Neural crest cell (in vitro differentiated cells): ENCODE measurements at places on chromosomes 13 and 19. TPM values are rescaled to one million over a fixed set of nuclear protein-coding genes. Genes with fewer than 3 reads are reported as not detected.
A peak's percentile ranks its signal among the peaks of the same experiment; 100 is the strongest.

- no peak for DNase-seq
Observed at GRCh38 chr19:49932731-49933131, 3.4 kb upstream of the NUP62 start.

DNA sequence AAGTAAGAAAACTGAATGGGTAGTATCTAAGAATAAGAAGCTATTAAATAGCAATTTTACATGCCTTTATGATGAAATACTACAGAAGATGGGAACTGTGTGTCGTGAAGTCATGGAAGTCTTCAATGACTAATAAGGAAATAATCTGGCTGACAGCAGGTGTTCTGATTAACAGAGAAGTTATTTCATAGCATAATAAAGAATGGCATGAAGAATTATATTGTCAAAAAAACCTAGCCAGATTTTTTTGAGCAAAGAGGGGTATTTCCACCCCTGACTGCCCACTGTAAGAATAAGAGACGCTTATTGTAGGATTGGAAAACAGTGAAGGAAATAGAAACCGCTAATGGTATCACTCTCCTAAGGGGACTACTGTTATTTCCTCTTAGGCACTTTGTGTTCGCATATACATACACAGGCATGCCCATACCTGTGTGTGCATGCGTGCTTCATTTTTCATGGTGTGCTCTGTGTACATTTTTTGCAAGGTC is 318.8 kb downstream of the SHISA2 start:
- no peak for DNase-seq

GRCh38 chr19:4633140-4633967 is 6.0 kb upstream of the TNFAIP8L1 start:
- peak; percentile 68 for DNase-seq

DNA sequence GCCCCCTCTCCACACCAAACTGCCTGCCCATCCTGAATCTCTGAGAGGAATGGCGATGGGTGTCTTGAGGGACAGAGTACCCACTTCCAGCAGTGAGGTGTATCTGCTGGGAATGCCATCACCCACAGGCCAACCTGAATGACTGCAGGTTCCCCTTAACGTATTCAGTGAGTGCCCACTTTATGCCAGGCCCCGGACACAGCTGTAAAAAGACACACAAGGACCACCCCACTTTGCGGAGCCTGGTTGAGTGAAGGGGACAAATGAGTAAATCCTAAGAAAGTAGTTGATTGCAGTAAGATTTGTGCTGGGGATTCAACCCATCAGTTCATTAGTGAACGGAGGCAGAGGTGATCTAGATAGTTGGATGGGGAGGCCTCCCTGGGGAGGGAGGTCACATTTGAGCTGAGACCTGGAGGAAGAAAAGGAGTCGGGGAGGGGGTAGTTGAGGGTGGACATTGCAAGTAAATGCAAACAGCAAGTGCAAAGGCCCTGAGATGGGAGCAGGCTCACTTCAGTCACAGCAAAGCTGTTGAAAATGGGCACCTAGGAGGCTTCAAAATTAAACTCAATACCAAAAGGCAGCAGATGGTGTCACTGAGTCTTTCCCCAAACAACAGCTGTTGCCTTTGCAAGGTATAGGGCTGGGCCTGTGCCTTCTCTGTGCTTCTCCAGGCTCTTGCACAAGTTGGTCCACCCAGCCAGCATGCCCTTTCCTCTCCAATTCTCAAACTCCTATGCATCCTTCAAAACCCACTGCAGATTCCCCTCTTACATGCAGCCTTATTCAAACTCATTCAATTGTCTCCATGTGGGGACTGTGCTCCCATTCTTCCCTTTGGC is 4.3 kb downstream of the GDF15 start:
- no peak for DNase-seq

- DNase-seq, result peak; percentile 68
Observed at GRCh38 chr19:37817180-37817981, 38.0 kb upstream of the ZNF573 start.

DNA sequence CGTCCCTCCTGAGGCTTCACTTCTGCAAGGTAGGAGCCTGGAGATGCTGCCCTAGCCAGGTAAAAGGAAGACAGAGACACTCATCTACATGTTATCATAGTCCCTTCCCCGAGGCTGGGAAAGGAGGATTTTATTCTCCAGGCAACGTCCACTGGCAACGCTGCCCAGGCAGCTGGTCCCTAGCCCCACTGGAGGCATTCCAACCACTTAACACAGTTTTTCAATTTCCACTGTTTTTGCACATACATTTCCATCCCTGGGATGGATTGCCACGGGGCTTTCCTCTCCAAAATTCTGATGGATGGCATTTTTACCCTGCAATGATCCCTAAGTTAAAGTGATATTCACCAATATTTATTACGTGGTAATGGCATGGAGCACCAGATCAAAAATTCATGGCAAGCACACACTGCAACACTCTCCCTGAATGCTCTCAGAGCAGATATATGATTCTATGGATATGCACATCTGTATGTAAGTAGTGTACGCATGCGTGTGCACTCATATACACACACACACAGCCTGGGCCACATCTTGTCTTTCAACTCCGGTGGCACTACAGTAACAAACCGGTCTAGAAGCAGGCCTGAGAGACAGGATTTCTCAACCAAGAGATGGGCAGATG is 322.3 kb upstream of the TSHZ3 start:
- DNase-seq, result no peak

DNA sequence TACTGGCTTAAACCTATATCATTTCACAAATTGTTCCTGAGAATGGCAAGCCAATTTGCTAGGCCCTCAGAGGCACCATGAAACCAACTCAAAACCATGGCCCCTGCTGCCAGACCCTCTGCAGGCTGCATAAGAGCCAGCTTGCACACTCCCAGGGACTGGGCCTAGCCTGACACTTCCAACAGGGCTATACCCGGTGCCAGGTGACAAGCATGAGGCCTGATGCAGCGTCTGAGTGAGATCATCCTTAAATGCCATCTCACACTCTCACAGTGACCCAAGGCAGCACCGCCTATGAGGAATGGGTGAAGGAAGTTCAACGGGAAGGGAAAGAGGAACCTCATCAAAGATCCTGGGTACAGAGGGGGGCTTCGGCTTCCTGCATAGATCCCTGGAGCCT is 65.6 kb downstream of the C13orf42 start:
- no peak for DNase-seq

GRCh38 chr13:113152984-113153809 is 5.3 kb upstream of the PROZ start:
- DNase-seq, result peak; percentile 36

DNA sequence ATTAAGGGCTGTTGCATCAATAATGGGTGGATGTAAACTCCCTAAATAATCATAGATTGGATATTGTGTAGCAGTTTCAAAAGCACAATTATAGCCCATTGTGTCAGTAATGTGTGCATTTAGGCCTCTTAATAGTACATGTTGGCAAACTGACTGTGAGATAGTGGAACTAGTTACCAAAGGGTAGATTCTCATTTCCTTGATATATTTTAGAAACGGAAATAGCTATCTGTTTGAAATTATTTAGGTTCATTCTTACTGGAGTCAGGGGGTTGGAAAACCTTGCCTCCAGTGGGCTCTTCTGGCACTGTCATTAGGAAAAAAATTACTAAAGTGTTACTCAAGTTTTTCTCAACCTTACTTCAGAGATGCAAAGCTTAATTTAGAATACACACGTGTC is 1074.9 kb downstream of the PCDH17 start:
- no peak for DNase-seq

DNA sequence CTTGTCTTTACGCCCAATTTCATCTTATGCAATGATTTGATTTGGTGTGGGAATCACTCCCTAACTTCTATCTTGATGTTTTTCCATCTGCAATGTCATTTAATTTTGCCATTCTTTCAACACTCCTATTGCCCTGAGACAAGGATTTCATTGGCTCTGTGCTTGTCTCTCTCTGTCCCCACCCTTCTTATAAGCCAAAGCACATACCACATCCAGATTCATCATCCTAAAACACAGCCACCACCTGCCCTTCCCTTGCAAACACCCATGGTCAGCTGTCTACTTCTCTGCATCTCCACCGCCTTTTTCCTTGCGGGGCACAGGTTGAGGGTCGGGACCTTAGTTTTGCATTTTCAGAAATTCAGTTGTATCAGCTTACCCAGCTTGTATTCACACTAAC is 225.8 kb upstream of the SOX21 start:
- no peak for DNase-seq

DNA sequence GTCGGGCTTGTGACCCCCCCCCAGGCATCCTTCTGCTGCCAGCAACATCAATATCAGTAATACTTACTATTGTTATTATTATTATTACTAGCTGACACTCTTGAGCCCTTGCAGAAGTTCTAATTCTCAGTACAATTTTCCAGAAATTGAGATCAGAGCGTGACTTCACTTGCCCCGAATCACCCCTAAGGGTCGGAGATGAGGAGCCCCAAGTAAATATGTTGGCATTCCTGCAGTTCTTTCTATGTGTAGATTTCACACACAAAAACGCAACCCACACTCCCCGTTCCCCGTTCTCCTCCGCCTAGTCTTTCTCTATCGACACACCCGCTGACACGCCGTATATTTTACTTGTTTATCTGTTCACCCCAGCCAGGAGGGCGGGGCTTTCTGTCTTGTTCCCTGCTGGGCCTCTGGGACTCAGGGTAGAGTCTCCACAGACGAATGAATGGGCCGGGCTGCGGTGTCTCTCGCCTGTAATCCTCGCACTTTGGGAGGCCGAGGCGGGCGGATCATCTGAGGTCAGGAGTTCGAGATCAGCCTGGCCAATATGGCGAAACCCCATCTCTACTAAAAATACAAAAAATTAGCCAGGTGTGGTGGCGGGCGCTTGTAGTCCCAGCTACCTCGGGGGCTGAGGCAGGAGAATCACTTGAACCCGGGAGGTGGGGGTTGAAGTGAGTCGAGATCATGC is 14.7 kb downstream of the TLE5 start:
- peak; percentile 49 for DNase-seq

DNA sequence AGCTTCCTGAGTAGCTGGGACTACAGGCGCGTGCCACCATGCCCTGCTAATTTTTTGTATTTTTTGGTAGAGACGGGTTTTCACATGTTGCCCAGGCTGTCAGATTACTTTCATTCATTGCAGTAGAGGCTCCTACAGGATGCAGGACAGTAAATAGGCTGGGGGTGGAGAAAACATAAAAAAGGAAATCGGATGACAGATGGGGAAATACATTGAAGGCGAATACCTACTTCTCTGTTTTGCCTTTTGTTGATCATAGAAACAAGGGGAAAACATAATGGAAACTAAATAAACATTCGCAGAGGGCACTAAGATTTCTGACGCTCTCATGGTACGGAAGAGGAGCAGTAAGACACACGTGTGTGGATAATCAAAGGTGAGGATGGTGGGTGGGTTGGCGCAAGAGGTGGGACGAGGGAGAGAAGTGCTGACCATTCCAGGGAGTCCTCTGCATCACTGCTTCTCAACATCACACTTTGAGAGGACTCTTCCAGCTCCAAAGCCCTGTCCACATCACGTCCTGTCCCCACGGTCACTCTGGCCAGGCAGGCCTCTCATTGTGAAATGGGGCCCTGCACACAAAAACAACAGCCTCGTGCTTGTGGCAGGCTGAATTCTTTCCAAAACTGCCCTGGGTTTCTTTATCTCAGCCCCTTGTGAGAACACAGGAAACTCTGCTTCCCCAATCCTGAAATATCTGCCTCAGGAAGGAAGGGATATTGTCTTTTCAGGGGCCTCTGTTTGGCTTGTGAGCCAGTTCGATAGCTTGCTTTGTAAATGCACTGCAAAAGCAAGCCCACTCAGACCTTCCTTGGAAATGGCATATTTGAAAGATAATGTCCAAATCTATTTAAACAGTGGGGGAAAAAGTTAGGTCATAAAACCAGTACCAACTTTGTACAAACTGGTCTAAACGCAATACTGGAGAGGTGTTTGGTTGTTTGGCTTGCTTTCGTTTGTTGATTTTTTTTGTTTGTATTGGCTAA is 188.5 kb downstream of the FOXO1 start:
- DNase-seq, result no peak

DNA sequence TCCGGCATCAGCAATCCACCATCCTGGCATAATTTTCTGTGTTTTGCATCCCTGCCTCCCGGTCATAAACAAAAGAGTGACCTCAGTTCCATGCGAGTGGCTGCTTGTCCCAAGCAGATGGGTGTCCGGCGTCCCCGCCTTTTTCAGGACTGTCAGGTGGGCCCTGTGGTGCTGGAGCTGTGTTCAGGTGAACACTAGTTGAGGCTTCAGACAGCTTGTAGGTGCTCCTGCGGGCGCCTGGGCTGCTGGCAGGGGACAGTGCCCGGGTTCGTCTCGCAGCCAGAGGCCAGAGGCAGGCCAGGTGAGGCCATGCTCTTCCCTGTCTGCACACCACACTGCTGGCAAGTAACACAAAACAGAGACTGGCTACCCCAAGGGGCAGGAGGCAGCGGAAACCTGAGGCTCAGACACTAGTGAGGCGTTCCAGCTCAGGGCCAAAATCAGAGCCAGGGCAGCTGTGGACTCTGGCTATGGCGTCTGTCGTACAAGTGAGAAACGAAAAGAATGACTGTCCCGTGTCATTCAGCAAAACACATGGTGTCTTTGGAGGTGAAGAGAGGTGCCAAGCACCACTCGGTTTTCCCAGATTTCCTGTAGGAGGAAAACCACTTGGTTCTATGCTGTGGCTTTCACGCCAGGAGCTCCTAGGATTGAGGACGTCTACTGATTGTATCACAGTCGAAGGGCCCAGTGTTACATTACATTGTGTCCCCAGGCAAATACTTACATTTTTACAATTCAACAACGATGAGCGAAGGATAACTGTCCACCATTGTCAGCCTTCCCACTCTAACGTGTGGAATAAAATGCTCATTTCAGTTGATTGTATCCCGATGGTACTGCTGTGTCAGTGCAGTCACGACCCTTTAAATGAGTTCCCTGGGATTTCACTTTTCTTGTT is 104.0 kb downstream of the ATP11A start:
- DNase-seq, result no peak

- DNase-seq, result no peak
Observed at GRCh38 chr13:79290595-79291244, 115.3 kb downstream of the RBM26 start.

GRCh38 chr13:28532388-28533124 is 37.6 kb upstream of the FLT1 start:
- peak; percentile 16 for DNase-seq

- DNase-seq, result peak; percentile 34
Observed at GRCh38 chr19:32675720-32676185, at the start of gene RGS9BP. Gene RGS9BP, plus strand, starts transcription at chr19:32675848. Its CDS starts 416 bp downstream, at chr19:32676264.

Gene ZNF426
- total RNA-seq, result 24.5 and 26.7 TPM in 2 replicates

Gene CACNA1A
- total RNA-seq, result 2.8 and 3.0 TPM in 2 replicates

Gene ESD
- total RNA-seq, result 118 and 122 TPM in 2 replicates

Gene TMEM238
- 0.40 and 0.71 TPM in 2 replicates for total RNA-seq

Gene YJEFN3
- total RNA-seq, result 15.0 and 18.1 TPM in 2 replicates

Gene LILRB3
- not detected in 2 replicates for total RNA-seq

Gene B3GLCT
- total RNA-seq, result 15.1 and 16.8 TPM in 2 replicates

Gene PEAK3
- total RNA-seq, result not detected in 2 replicates
